Stimulated activated CD4-positive, alpha-beta T cell treated with anti-CD3 and anti-CD28 coated beads, Interleukin-4, amount 100 ng/mL, for 4 hours (primary cell): ENCODE measurements at places on chromosomes 11 and 22.

DNA sequence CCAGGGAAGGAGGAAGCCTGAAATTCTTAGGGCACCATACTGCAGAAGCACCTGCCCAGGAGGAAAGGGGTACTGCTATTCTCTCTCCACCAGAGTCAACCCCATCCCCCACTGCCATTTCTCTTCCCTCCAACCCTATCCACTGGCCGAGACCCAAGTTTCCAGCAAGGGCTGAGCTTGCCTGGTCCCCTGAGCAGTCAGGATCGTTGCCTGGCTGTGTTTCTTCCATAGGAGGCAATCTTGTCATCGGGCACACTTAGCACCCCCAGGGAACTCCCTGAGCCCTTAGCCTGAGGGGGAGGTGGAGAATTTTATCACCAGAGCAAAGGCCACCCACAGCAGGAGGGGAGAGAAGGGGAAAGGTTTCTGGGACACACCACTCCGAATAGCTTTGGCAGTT is 115.8 kb upstream of the NECTIN1 start:
- no peak for DNase-seq

DNA sequence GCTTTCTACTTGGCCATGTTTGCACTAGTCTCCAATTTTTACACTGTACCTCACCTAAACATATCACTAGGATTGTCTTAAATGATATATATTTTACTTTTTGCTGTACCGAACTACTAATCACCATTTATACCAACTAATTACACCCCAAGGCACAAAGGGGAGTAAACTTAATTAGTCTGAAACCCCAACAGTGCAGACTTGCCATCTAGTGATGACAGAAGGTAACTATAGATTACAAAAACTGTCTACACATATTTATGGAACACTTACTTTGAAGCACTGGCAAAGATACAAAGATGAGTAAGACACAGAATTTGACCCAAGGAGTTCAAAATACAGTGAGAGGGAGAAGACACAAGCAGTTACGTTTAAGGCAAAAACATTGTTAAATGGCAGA is 139.7 kb downstream of the CNTN5 start:
- DNase-seq = no peak

DNA sequence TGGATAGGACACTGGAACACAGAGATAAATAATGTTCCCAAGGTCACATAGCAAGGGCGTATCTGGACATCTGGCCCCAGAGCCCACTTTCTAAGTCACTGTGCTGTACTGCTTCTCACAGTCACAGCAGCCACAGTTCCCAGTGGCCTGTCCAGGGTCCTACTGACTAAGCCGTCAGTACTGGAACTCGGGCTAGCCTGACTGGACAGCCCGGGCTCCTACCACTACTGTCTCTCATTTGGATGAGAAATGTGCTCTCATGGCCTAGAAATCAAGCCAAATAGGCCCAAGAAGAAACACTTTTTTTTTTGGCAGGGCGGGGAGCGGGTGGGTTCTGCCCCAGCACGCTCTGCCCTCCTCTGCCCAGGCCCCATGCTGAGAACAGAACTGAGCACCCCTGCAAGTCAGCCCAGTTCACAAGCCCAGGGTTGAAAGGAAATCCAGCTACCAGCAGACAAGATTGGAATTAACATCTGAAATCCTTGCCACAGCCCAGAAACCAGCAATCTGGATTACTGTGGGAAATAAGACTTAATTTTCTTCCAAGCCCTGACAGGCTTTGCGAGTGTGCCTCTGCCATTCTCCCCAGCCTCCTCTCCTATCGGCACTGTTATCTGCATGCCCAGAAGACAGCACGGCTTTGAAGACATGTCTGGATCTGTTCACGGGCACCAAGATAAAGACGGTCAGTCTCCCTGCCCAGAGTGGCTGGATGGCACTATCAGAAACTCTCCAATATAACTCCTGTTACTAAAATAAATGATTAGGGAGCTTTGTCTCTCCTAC is 182.9 kb upstream of the NCAM1 start:
- no peak for DNase-seq

DNA sequence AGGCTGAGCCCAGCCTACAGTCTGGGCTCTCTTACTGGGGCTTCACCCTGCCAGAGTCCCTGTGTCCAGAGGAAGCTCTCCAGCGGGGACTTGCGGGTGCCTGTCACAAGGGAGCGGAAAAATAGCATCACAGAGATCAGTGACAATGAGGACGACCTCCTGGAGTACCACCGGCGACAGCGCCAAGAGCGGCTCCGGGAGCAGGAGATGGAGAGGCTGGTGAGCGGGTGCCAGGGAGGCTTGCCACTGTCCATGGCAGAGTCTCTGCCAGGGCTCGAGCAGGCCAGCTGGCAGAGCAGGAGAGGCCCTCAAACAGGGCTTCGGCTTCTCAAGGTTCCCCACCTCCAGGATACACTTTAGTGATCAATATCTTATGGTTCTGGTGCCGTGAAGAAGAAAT is 21.0 kb downstream of the PHLDB1 start:
- DNase-seq = no peak

- DNase-seq = no peak
These were observed 33.8 kb downstream of the TECTA start for GRCh38 chr11:121134741-121135312.

GRCh38 chr22:49197505-49197904 is 630.2 kb downstream of the BRD1 start:
- no peak for DNase-seq

- DNase-seq = no peak
These were observed 26.3 kb downstream of the SLC1A2 start for GRCh38 chr11:35393098-35393497.

DNA sequence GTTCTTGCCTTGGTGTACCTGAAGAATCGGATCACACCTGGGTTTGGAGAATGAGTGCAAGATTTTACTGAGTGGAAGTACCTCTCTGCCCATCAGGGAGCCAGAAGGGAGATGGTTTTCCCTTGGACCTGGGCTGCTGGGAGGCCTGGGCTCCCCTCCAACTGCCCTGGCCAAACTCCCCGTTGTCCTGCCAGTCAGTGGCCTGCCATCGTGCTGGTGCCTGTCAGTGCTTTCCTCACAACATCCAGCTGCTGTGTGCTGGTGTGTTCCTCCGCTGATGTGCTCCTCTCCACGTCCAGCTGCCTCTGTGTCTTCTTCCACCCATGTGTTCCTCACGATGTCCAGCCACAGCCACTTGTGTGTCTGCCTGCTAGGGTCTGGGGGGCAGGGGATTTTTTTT is 87.9 kb upstream of the CLPB start:
- no peak for DNase-seq

DNA sequence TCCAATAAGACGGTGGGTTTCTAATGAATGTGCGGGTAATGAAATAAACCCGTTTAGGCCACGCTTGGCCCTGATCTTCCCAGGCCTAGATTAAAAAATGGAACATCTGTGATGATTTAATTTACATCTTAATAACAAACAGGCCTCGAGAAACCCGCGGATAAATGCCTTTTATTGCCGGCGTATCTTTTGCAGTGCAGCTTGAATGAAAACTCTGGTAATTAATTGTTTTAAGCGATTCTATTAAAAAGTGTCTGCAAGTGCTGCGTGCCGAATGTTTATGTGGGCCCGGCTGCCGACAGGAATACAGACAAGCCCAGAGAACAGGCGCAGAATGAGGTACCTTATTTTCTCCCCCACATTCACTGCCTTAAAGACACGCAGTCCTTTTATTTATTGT is 420.7 kb downstream of the MN1 start:
- DNase-seq = no peak

GRCh38 chr22:25898707-25899365 is 156.8 kb downstream of the MYO18B start:
- no peak for DNase-seq

- no peak for DNase-seq
These were observed 13.0 kb downstream of the MRPL21 start for GRCh38 chr11:68890490-68891231.

DNA sequence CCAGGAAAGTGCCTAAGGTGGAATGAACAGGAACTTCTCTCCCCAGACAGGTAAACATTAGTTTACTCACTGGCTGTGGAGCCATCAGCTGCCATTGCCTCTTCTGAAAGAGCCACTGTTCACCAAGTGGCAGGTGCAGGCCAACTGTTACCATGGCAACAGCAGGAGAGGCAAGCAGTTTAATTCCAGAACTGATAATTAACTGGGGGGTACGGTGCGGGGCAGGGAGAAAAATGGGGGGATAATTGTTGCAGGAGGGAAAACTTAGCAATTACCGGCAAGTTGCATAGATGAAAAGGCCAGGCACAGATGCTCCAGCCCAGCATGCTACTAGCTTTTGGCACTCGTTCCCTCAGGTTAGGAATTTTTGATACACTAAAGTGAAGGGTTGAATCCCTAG is 85.1 kb downstream of the TRIM44 start:
- no peak for DNase-seq

- DNase-seq = no peak
These were observed 7.4 kb upstream of the PIM3 start for GRCh38 chr22:49953027-49953679.

DNA sequence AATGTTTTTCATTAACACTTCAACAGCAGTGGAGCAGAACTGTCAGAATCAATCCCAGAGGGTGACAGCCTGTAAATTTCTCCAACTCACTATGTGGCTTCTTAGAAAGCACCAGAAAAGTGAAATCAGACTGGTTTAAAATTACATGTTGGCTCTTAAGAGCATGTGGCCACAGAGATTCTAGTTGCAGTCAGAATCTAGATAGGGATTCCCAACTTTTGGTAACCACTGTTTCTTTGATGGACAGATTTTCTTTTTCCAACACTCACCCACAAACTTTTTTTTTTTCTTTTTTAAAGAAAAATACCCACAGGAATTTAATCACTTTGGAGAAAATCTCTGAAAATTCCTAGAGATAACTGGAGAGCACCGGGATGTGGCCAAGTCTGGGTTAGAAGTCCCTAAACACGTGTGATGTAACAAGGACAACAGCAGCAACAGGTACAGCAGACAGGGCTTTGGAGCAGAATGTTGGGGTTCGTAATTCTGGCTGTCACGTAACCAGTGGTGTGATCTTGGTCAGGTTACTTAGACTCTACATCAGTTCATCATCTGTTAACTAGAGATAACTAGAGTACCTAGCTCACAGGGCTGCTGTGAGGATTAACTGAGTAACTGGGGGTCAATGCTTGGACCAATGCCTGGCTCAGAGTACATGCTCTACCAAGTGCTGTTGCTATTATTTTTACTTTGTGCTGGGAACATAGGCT is 100.1 kb downstream of the NAT10 start:
- DNase-seq = no peak

DNA sequence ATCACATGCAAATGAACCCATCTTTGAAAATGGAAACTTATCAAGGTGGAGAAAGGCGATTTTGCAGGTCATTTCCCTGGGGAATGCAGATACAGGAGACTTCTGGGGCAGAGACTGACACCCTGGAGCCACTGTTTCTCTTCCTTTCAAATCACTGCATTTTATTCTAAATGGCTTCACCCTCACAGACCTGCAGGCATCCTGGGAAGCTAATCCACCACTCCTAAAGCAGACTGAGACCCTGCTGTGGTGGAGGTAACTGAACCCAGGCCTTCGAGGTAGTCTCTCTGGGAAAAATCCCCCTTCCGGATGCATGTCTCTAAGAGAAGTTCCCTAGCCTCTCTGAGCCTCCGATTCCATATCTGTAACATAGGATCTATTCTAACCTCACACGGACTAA is 20.9 kb upstream of the CSNK2A3 start:
- DNase-seq = no peak

DNA sequence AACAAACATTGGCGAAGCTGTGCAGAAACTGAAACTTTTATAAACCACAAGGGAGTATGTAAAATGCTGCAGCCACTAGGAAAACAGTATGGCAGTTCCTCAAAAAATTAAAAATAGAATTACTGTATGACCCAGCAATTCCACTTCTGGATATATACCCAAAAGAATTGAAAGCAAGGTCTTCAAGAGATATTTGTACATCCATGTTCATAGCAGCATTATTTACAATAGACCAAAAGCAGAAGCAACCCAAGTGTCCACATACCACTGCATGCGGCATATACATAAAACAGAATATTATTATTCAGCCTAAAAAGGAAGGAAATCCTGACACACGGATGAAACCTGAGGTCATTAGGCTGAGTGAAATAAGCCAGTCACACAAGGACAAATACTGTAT is 85.8 kb downstream of the RELT start:
- DNase-seq = no peak

DNA sequence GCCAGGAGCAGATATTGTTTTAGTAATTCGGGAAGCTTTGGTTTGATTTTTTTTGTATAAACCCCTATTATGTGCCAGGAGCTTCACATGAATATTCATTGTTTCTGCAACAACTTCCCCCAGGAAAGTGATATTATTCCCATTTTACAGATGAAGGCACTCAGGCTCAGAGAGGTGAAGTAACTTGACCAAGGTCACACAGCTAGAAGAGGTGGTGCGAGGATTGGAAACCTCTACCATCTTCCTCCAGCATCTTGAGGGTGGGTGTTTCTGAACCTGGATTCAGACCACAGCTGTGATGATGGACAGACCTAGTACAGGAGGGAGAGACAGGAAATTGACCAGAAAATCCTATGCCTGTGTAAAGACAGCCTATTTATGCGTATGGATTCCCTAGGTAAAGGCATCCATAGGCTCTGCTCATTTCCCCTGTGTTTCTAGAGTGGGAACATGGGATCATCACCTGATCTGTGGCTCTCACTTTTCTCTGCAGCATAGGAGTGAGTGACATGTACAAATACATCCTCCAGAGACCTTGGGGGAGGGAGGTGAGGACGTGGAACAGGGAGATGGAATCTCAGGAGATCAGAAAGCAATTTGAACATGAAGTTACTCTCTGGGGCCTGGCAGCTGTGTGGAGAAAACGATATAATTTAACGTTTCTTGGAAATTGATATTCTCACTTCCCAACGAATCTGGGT is 81.4 kb downstream of the TSPAN18 start:
- no peak for DNase-seq

- DNase-seq = no peak
These were observed 1075.5 kb downstream of the OPCML start for GRCh38 chr11:132456751-132457328.

- DNase-seq = no peak
These were observed 40.5 kb downstream of the NCAM1 start for GRCh38 chr11:113001709-113002108.

DNA sequence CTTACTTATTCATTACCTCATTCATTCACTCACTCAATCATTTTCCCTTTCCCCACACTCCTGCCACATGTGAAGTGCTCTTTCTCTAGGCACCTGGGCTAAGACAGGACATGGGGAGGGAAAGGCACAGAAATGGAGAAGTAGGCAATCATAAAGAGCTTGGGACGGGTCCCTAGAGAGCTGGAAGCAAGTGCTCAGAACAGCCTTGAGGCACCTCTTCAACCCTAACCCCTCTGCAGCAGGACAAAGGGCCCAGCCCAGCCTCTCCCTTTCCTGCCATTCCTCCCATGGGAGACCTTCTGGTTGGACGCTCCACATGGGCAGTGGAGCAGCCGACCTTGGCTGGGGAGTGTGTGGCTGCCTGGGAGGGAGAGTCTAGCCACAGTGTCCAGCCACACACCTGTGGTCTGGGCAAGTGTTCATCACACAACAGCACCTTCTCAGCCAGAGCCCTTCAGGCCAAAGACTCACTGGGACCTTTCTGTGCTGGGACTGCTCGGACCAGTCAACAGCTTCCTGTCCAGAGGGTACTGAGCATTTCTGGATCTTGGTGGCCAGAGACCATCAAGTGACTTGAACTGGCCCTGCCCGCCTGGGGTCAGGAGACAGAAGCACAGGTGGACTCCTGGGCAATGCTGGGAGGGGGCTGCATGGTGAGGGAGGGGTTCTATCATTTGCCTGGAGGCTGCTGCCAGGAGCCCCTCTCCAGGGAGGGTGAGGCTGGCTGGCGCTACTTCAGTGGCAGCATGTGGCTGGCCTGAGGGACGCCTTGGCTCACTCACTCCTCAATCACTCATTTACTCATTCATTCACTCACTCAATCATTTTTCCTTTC is 1.0 kb upstream of the MUC5AC start:
- DNase-seq = no peak
